ENCODE measurements at places on chromosomes 12 and 14. TPM values are rescaled to one million over a fixed set of nuclear protein-coding genes. Genes with fewer than 3 reads are reported as not detected.

Gene GALNT16
- total RNA-seq = 2.5 TPM

DNA sequence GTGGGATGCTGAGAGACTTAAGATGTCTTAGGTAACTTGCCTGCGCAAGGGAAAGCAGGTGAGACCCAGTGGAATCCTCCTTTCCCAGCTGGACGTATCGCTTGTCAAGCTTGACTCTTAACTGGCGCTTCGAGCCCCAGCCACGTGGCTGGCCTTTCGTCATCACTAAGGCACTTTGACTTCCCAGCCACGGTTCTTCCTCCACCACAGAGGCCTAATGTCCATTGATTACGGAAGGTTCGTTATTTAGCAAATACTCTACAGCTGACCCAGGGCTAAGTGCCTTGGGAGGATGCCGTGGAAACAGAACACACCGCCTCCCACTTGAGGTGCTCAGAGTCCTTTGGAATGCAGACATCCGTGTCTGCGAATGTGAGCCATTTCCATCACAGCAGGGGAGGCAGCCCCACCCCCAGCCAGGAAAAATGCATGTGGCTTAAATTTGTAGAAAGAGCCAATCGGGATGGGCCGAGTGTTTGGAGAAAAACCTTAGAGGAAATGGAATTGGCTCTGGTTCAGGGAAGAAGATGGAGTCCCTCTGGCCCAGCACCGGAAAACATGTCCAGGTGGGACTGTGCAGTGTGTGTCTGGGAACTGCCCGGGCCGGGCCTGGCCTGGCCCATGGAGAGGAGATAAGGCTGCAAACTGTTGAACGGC is 115.7 kb downstream of the PLXNC1 start:
- no peak for DNase-seq
- H3K36me3 ChIP-seq = no peaks in the 10 kb centered on the region
- no peaks in the 10 kb centered on the region for H3K27me3 ChIP-seq

Gene KRT2
- total RNA-seq = not detected

Gene MGP
- total RNA-seq = 90.5 TPM
